ENCODE measurements at places on chromosomes 13 and 19. TPM values are rescaled to one million over a fixed set of nuclear protein-coding genes. Genes with fewer than 3 reads are reported as not detected.

- DNase-seq = no peak
Observed at GRCh38 chr13:25525884-25526283, 154.1 kb downstream of the ATP8A2 start.

DNA sequence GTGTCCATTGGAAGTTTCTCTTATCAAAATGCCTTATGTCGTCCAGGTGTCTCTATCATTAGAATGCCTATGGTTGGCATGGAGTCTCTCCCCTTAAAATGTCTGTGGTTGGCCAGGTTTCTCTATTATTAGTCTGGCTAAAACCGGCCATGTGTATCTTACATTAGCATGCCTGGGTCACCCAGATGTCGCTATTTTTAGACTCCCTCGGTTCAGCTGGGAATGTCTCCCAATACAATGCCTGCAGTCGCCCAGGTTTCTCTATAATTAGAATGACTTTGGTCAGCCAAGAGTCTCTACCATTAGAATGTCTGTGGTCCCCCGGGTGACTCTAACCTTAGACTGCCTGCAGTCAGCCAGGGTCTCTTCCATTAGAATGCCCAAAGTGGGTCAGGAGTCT, 1536.1 kb downstream of the UQCRFS1 start:
- DNase-seq = no peak

DNA sequence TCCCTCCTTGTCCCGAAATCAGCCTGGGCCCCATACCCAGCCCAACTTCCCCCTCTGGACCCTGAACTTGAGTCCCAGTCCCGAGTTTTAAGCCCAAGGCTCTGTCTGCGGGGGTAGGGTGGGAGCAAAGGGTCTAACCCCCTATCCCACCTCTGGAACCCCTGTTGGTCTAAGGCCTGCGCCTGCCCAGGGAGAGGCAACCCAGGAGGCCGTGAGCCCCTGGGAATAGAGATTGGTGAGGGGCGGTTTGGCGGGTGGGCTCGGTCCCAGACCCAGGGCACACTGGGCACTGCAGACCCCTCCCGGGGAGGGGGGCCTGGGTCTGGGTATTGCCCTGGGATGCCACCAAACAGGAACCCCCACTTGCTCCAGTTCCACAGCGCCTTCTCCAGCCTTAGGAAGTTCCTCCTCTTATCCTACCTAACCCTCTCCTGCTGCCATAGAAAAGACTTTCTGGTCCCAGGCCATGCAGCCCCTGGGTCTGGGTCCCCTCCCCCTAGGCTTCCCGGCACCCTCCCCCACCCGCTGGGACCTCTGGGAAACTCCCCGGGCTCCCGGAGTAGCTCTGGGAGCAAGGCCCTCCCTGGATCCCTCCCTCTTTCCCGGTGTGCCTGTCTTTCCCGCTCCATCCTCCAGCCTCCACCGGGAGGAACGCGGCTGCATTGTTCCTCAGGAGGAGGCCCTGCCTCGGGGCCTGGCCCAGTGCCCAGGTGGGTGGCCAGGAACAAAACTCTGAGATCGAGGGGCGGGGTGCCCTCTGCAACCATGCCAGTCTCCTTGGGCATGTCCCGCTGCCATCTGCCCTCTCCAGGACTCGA, 33.6 kb upstream of the NANOS3 start:
- no peak for DNase-seq

DNA sequence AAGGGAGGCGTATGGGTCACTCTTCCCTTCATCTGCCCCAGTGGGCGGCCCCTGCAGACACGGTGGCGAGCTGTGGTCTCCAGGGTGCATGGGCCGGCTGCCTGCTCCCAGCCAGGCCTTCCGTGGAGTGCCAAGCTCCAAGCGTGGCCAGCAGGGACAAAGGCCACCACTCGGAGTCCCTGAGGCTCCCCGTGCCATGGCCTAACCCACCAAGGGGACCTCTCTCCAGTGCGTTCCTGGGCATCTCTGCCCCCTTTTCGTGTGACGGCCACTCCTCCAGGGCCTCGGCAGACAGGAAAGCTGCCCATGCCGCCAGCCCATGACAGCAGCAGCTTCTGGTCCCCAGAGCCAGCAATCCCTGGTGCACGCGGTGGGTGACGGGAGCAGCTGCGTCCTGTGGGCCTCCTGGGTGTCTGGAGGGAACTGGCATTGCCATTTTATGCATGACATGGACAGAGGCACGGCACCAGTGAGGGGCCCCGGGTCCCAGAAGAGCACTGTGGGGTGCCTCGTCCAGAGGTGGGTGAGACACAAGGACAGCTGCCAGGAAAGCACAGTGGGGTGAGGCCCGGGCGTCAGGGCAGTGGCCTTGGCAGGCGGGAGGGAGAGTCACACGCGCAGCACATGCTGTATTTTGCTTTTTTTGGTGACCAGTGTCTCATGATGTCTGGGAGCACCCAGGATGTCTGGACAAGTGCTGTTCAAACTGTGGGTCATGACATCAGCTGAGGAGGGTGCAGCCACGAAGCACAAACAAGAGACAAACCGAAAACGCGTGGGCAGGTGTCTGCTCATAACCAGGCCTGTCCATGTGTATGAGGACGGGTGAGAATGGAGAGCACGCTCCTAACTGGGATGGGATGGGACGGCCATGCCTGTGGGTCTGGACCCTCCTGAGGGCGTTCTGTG, 32.3 kb downstream of the CEBPG start:
- DNase-seq = no peak

- DNase-seq = peak; percentile 84
Observed at GRCh38 chr19:48746738-48747575, at the start of gene IZUMO1. TSS of gene IZUMO1 (minus strand) at chr19:48746909. CDS start at chr19:48745859, 1,050 bp downstream.

GRCh38 chr13:38283346-38283745, 66.3 kb upstream of the UFM1 start:
- DNase-seq = no peak

GRCh38 chr19:19594381-19594780, 24.1 kb downstream of the PBX4 start:
- DNase-seq = no peak

GRCh38 chr19:30799865-30800755, 427.9 kb downstream of the ZNF536 start:
- DNase-seq = no peak

DNA sequence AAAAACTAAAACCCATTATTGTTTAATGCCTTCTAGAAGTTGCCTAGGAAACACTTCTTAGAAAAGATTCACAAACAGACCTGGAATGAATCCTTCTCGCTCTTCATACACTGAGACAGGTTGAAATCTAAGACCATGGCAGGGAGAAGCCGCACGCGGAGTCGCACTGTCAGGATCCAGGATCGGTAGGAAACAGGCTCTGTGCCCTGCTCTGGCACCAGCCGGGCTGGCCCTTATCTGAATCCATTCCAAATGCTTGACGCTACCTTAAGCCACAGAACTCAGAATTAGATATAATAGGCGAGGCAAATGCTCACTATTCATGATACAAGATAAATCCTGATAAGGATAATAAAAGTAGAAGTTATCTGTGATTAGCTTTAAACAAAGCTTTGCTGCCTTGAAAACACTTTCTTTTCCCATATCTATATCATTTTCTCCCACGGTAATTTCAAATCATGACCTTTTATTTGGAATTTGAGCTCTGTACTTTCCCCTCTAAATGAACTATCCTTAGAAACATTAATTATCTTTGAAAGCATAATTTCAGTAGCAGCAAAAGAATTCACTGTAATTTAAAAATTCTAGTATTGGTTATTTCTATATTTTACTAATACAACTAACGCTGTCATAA, 385.6 kb downstream of the IRS2 start:
- no peak for DNase-seq

- DNase-seq = no peak
Observed at GRCh38 chr13:52344108-52344507, 61.9 kb downstream of the THSD1 start.

DNA sequence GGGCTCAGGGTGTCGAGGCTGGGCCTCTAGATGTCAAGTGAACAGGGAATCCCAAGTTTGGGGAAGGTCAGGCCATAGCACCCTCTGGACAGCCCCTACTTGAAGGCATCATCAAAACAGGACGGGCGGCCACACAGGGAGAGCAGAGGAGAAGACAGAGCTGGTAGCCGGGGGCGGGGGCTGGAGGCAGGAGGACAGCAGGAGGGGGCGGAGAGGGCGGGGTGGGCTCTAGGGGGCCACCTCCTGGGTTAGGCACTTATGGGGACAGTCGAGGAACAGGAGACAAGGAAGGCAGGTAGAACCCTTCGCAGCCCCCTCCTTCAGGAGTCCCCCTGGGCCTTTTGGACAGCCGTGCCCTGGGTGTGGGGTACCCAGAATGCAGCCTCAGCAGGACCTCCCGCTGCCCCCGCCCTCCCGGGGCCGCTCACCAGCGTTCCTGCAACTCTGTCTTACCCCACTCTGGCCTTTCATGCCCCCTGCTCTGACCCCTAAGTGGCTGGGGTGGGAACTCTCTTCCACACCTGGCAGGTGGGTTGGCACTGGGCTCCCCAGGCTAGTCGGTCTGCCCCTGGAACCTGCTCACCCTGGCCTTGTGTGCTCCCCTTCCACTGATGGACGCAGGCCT, 5.8 kb downstream of the SSBP4 start:
- DNase-seq = no peak

DNA sequence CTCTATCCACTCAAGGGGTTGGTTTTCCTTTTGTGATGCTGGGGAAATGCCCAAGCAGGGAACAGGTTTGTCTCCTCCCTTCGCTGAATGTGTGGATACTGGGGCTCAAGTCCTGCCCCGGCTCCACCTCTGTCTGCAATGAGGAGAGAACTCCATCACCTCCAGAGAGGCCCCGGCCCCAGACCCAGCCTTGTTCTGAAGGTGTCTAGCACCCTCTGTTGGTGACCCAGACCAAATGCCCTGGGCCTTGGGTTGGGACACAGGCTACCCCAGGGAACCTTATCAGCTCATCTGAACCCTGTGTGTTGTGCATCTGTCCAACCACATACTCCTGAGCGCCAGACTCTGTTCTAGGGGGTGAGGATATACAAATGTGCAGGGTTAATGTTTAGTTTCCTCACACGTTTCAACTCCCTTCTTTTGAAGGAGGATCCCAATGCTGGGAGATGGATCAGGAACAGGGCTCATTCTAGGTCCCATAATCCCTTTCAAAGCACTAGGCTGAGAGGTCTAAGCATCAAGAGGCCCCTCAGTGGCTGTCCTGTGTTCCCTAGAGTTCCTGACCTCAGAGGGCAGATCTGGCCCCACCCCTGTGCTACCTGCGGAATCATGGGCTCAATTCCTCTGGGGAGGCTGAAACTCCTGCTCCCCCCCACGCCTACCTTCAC, 112.5 kb upstream of the SLC7A1 start:
- DNase-seq = no peak

GRCh38 chr13:31947105-31947504, 84.5 kb upstream of the FRY start:
- DNase-seq = no peak

DNA sequence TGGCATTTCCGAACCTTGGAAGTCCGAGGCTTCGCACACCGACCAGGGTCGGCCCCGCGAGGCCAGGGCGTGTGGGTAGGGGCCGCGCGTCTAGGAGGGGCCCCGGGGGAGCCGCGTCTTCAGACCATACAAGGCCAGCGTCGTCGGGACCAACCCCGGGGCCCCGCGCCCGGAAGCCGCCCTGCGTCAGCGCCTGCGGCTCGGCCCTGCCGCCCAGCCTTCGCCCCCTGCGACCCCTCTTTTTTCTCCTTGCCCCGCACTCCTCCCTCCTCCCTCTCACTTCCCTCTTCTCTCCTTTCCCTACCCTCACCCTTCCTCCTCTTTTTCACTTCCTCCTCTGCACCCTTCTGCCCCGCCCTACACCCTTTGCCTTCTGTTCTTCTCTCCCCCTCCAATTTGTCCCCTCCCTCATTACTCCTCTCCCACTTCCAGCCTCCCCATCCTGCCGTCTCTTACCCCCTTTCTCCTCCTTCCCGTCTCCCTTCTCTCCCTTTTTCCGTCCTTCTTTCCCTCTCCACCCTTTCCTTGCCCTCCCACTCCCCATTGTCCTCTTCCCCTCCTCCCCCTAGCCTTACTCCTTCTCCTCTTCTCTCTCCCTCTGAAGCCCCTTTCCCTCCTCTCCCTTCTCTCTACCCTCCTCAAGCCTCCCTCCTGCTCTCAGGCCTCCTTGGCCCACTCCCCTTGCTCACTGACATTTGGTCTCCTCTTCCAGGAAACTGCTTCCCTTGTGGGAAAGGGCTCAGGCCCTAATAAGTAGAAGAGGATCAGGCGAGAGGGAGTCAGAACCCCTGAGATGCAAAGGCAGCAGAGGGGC, 2.2 kb upstream of the PLEKHG2 start:
- no peak for DNase-seq

The PSG11 gene
- total RNA-seq = not detected

The FXYD1 gene
- total RNA-seq = 0.26 TPM

The PGLYRP1 gene
- not detected for total RNA-seq

The HOMER3 gene
- total RNA-seq = 181 TPM

The PLIN5 gene
- total RNA-seq = 0.32 TPM

The RANBP3 gene
- total RNA-seq = 36.4 TPM

The ARHGAP45 gene
- total RNA-seq = 20.2 TPM

The CABP5 gene
- not detected for total RNA-seq
